D341Med (cell line): ENCODE measurements at places on chromosomes 12 and 14.

DNA sequence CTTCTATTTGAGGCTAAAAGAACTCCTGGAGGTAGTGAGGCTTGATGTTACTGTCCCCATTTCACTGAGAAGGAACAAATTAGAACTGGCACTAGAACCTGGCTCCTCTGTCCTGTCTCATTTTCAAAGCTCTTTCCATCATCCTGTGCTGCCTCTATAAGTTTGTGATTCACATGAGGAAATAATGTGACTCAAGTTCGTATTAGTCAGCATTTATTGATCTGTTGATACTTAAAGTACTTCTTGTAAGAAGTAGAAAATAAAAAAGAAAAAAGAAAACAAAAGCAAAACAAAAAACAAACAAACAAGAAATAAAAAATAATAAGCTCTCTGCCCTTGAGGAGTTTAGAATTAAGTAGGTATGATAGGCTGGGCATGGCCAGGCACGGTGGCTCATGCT is 2.3 kb upstream of the ESPL1 start:
- no peak for DNase-seq

DNA sequence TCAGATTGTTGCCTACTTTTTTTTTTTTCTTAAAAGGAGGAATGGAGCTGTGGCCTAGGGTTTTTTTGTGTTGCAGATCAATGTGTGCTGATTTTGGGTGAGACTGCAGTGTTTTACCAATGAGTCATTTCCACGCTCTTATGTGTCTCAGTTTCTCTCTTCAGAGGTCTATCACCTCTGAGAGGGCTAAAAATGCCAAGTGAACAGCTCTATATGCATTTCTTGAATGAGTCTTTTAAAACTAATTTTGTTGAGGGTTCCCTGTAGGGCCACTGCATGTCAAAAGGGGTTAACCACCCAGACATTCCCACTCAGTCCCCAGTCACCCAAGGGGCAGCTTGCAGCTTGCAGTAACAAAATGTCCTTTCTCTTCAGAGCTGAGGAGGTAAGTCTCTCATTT is 24.3 kb upstream of the GLIPR1L2 start:
- DNase-seq, result no peak

GRCh38 chr12:110966081-110966760 is 45.8 kb upstream of the MYL2 start:
- peak; percentile 88 for DNase-seq

GRCh38 chr14:99681101-99681831 is 2.8 kb upstream of the CYP46A1 start:
- no peak for DNase-seq

DNA sequence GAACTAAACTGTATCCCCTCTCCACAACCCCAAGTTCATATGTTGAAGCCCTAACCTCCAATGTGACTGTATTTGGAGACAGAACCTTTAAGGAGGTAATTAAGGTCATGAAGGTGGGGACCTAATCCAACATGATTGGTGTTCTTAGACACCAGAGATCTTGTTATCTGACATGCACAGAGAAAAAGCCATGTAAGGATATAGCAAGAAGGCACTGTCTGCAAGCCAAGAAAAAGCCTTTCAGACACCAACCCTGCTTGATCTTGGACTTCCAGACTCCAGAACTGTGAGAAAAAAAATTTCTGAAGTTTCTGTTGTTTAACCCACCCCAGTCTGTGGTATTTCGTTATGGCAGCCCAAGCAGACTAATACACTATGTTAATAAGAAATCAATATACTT is 62.2 kb upstream of the CFL2 start:
- no peak for DNase-seq

DNA sequence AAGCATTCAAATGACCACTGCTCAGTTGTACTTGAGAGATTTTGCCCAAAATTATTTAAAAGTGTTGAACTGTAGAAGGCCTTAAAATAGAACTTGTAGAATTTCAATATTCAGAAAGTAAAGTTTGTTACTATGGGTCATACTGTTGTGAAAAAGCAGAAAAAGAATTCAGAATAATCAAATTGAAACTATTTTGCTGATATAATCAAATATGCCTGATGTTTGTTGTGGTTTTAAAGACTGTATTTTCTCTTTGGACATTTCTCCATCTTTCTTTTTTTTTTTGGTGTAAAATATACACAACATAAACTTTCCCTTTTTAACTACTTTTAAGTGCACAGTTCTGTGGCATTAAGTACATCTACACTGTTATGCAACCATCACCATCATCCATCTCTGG is 374.7 kb downstream of the APAF1 start:
- DNase-seq, result no peak

DNA sequence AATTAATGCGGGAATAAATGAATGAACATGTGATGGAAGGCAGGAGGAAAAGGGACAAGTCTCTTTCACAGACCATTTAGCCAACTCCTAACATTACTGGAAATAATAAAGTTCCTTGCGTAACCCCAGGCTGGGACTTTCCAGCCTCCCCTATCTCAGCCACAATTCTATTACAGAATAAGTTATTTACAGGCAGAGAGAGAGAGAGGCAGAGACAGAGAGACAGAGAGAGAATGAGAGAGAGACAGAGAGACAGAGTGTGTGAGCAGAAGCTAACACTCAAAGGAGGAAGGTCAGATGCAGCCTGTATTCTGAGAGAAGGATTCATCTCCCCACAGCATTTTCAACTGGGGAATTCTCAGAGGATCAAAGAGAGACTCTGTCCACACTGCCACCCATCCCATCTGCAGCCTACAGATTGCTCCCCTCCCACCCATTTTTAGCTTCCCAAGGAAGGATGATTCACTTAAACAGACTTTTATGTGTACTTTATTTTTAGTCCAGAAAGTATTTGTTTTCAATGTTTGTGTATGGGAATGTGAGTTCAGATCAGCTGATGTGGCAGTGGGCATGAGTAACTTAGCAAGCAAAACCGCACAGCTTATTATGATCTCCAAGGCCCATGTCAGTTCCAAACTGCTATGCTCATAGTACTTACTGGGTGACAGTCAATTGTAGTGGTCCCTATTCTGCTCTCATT is 165.7 kb downstream of the CAND1 start:
- DNase-seq, result no peak

GRCh38 chr12:108131657-108132126 is 2.6 kb downstream of the WSCD2 start:
- DNase-seq, result no peak

DNA sequence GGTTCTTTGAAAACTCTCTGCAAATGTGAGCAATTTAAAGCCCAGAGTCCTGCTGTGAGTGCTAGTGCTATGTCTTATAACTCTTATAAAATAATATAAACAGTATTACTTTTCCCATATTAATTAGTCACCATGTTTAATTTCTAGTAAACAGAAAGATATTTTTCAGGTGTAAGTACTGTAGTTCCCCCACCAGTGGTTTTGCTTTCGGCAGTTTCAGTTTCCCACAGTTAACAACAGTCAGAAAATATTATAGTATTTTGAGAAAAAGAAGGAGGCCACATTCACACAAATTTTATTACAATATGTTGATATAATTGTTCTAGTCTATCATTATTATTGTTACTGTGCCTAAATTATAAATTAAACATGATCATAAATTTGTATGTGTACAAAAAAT is 800.5 kb downstream of the LRFN5 start:
- no peak for DNase-seq

DNA sequence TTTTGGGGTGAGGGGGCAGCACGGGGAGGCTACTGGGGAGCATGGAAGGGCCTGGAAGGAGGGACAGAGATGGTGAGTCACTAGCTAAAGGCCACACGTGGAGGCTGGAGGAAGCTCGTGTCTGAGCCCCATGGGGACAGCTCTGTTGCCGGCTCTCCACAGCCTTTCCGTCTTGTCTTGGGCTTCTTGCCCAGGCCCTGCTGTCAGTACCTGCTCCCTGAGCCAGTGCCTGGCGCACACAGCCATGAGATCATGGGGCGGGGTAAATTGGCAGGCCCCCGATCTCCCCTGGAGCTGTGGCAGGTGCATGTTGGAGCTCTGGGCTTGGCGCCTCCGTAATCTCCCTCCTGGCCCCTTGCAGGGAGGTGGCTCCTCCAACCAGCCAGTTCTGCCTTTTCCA is 16.1 kb upstream of the KRT80 start:
- DNase-seq, result no peak

- no peak for DNase-seq
These were observed 31.7 kb downstream of the DHRS7 start for GRCh38 chr14:60133487-60133886.

DNA sequence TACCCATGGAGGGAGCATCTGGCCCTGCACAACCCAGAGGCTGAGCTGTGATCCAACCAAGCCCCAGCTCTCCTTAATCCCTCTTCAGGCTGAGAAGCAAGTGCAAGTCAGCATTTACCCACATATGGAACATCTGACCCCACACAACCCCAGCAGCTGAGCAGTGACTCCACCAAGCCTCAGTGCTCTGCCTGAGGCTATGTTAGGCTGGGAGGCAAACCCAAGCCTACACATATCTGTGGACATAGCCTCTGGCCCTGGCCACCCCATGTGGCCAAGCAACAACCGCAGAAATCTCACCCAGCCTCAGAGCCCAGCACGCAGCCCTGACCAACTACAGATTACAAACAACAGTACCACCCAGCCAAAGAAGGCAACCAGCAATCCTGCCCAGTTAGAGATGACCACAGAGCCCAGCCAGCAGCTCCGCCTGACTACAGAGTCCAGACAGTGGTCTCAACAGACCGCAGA is 142.8 kb downstream of the NUAK1 start:
- DNase-seq, result no peak

DNA sequence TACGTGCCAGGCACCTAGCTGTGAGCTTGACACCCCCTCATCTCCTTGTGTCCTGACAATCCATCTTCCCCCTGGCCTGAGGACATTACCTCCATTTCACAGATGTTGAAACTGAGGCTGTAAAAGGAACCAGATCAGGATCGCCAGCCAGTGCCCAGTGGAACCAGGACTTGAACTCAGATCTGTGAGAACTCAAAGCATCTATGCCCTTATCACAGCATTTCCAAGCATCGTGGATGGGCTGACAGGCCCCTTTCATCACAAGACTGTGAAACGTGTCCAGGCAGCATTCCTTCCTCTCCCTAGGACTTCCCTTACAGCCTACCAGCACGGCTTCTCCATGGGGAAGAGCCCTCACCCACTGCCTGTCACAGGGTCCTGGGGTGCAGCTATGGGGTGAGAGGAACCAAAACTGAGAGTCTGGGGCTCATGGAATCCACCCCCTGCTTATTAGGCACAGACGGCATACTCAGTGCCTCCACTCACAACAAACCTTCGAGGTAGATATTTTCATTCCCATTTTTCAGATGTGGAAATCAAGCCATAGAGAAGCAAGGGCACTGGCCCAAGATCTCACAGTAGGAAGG is 26.9 kb downstream of the CMKLR1 start:
- no peak for DNase-seq

- no peak for DNase-seq
These were observed 38.2 kb downstream of the WNK1 start for GRCh38 chr12:790608-791007.

- no peak for DNase-seq
These were observed 105.1 kb downstream of the STXBP6 start for GRCh38 chr14:24944800-24945199.

- no peak for DNase-seq
These were observed 25.4 kb downstream of the CLSTN3 start for GRCh38 chr12:7155471-7156034.

DNA sequence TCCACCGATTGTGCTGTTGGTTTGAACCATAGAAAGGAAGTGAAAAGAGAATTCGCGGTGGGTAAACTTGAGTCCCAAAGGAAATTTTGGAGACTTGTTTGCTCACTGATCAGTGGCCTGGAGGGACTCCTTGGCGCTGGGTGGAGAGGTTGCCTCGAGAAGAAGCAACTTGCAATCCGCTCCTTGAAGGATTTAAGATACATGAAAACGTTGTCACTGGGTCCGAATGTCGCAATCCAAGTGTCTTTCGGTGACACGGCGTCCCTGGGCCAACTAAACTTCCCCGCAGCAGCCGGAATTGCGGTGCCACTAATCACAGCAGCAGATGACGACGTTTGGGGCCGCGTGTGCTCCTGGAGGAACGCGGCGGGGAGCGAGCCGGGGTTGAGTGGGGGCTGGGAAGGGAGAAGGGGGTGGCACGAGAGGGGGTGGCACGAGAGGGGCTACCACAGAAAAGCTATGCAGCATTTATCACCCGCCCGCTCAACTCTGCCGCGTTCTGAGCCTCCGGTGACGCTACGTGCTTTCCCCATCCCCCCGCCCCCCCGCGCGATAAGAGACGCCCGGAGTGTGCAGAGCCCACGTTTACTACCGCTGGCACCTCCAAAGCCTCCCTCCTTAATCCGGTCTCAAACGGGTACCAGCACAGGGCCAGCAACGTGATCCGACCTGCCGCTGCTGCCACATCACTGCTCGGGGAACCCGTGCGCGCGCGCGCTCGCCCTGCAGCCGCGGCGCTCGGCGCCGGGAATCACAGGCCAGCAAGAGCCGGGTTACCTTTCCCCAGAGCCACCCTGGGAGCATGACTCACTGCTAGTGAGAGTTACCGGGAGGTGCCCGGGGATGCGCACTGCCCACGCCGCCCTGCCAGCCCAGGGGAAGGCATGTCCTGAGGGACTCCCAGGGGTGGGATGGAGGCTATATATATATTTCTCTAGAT is 833 bp upstream of the BHLHE41 start:
- peak; percentile 80 for DNase-seq

DNA sequence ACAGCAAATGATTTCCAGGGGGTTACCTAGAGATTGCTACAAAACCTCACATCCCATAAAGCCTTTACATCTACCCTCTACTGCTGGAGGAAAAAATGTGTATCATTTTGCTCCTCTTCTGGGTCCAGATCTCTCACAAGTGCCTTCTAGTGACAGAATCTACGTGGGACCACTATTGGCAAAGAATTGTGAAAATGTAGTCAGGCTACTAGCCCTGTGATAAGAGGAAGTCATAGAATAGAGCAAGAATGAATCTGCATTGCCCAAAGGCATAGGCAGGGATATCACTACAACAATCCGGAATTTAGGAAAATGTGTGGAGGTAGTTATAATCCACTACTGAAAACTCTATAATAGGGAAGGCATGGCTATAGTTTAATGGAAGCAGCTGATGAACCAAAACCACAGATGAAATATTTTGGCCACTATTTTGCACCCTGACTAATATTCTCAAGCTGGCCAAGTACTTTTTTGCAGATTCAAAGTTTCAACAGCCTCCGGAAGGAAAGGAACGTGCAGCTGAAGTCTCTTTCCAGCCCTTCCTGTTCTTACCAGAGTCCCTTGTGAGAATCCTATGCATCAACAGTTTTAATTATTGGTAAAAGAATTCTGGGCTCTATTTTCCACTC is 176.8 kb downstream of the PHLDA1 start:
- no peak for DNase-seq

- DNase-seq, result no peak
These were observed 87.1 kb upstream of the ZFP36L1 start for GRCh38 chr14:68879841-68880575.

GRCh38 chr12:89736995-89737394 is 28.4 kb upstream of the ATP2B1 start:
- DNase-seq, result no peak

- no peak for DNase-seq
These were observed 112.2 kb downstream of the GPR135 start for GRCh38 chr14:59352961-59353360.
